ENCODE measurements at places on chromosomes 12 and 14.
A peak's percentile ranks its signal among the peaks of the same experiment; 100 is the strongest.

DNA sequence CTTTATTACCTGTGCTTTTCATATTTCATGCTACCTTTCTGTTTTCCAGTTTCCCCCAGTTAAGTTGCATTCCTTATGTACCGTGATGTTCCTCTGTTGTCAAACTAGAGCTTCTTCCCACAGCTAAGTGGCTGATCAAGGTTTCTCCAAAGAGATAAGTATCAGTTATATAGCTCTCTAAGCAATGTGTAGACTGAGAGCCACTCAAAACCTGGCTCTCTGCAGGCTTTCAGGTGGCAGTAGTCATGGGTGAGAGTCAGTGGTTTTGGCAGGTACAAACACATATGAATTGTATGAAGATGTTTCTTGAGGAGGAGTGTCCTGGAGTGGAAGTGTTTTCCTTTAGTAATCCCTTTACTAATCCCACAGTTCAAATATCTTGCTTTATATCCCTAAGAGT is 28.4 kb downstream of the TXNRD1 start:
- no peaks in the 10 kb centered on the region for H3K4me1 ChIP-seq
- H3K4me3 ChIP-seq = no peak overlapping the region
- no peak for DNase-seq

GRCh38 chr12:70645494-70646317 is 8.5 kb upstream of the PTPRB start:
- H3K27ac ChIP-seq = peak overlapping the region; percentile 55
- H3K4me3 ChIP-seq = peak overlapping the region; percentile 55
- peaks cover 3% of the 10 kb centered on the region for H3K4me1 ChIP-seq
- no peaks in the 10 kb centered on the region for H3K36me3 ChIP-seq
- peaks cover 19% of the 10 kb centered on the region for H3K27me3 ChIP-seq

DNA sequence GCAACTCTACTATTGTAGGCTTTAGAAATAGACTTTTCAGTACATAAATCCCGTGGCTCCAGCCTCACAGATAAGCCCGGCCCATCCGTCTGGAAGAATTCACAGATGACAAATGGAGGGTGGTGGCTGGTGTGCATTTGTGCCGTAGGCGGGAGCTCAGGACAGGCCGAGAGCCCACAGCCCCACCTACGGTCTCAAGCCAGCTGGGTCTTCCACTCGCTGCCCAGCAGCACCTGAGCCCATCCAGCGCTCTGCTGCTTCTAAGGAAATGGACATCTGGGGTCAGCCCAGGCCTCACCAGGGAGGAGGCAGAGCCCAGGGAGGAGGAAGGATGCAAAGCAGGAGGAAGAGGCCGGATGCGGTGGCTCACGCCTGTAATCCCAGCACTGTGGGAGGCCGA is 72.8 kb downstream of the KIF26A start:
- peak overlapping the region; percentile 34 for H3K27ac ChIP-seq
- peaks cover 6% of the 10 kb centered on the region for H3K27me3 ChIP-seq
- H3K4me3 ChIP-seq = no peak overlapping the region
- DNase-seq = no peak
- H3K4me1 ChIP-seq = peaks cover 5% of the 10 kb centered on the region

- no peaks in the 10 kb centered on the region for H3K36me3 ChIP-seq
- H3K27ac ChIP-seq = no peak overlapping the region
- no peak for DNase-seq
- no peak overlapping the region for H3K4me3 ChIP-seq
- peaks cover 17% of the 10 kb centered on the region for H3K27me3 ChIP-seq
These were observed 63.8 kb upstream of the PLEKHG7 start for GRCh38 chr12:92639017-92639416.

DNA sequence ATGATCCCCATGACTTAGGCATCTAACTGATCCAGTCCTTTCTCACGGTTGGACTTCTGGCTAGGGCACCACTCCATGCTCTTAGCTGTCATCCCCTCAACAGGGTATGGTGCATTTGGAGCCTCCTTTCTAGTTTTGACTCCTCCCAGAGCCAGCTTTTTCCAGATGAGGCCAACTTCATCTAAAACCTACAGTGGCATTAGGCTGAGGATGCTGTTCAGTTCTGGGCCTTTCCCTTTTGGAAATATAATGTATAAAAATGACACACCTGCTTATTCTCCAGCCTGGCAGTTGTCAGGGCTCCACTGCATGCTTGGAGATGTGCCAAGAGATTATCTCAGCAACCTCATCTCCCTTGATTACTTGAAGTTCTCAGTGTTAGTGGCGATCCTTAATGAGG is 239.7 kb downstream of the EMP1 start:
- no peak overlapping the region for H3K4me3 ChIP-seq
- H3K27ac ChIP-seq = no peak overlapping the region
- H3K36me3 ChIP-seq = peaks cover 3% of the 10 kb centered on the region
- no peaks in the 10 kb centered on the region for H3K4me1 ChIP-seq

- H3K27ac ChIP-seq = no peak overlapping the region
- peaks cover 60% of the 10 kb centered on the region for H3K27me3 ChIP-seq
- no peak for DNase-seq
- H3K36me3 ChIP-seq = no peaks in the 10 kb centered on the region
- H3K4me3 ChIP-seq = no peak overlapping the region
These were observed 3.5 kb downstream of the TMEM132D start for GRCh38 chr12:129900306-129900705.

GRCh38 chr14:54040846-54041245 is 84.2 kb upstream of the BMP4 start:
- no peak for DNase-seq
- H3K4me3 ChIP-seq = no peak overlapping the region
- no peak overlapping the region for H3K27ac ChIP-seq
- H3K27me3 ChIP-seq = no peaks in the 10 kb centered on the region

DNA sequence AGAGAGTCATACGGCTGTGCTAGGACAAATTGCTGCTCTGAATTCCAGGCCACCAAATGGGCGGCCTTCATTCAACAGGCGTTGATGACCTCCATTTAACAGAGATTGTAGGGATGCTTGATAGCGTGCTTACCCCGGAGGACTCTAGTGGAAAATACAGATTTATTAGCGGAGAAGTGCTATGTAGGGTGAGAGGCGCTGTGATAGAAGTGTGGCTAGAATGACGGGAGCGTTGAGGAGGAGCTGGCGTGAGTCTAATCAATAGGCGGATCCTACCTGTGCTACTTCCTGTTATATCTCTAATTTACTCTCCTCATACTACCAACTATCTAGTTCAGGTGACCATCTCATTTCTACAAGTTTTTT is 668 bp downstream of the MRPS35 start:
- H3K4me1 ChIP-seq = peaks cover 12% of the 10 kb centered on the region
- H3K27ac ChIP-seq = peak overlapping the region; percentile 93
- DNase-seq = no peak
- peaks cover 7% of the 10 kb centered on the region for H3K27me3 ChIP-seq
- H3K36me3 ChIP-seq = peaks cover 33% of the 10 kb centered on the region
- H3K4me3 ChIP-seq = peak overlapping the region; percentile 96

- H3K27me3 ChIP-seq = peaks cover 36% of the 10 kb centered on the region
- H3K27ac ChIP-seq = no peak overlapping the region
- no peaks in the 10 kb centered on the region for H3K36me3 ChIP-seq
- no peaks in the 10 kb centered on the region for H3K4me1 ChIP-seq
- no peak for DNase-seq
- H3K4me3 ChIP-seq = no peak overlapping the region
These were observed 20.7 kb downstream of the AHNAK2 start for GRCh38 chr14:104957146-104958113.

DNA sequence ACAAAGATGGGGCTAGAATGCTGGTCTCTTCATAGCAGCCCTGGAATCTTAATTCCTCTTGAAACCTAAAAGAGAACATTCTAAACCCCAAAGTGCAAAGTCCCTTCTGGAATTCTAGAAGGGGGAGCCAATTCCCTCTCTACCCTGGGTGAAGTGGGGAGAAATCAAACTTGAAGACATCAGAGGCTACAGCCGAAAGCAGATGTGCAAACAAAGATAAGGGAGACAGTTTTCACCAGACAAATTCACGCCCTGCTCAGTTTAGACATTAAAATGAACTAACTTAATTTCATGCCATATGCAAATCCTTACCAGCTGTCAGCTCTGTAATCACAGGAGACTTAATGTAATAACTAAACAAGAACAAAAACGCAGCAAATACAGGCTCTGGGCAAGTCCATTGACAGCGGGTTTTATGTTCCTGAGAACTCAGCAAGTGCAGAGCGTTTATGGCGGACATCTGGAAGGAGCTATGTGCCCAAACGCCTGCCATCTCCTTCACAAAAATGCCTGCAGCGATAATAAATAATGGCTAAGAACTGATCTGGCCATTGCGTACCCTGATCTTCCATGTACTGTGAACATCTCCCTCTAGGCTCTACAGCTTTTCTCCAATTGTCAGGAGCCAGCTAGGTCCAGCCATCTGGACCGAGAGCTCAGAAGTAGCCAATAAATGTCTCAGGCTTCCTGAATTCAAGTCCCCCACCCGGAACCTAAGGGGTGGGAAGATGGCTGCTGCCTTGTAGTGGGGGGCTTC is 19.1 kb upstream of the FICD start:
- no peak for DNase-seq
- no peaks in the 10 kb centered on the region for H3K4me1 ChIP-seq
- no peaks in the 10 kb centered on the region for H3K36me3 ChIP-seq
- peaks cover 49% of the 10 kb centered on the region for H3K27me3 ChIP-seq
- H3K27ac ChIP-seq = no peak overlapping the region

GRCh38 chr12:124778411-124778810 is 85.3 kb downstream of the SCARB1 start:
- peaks cover 7% of the 10 kb centered on the region for H3K4me1 ChIP-seq
- peaks cover 3% of the 10 kb centered on the region for H3K36me3 ChIP-seq
- H3K27me3 ChIP-seq = peaks cover 3% of the 10 kb centered on the region
- H3K27ac ChIP-seq = no peak overlapping the region

- H3K36me3 ChIP-seq = no peaks in the 10 kb centered on the region
- H3K27ac ChIP-seq = no peak overlapping the region
- H3K4me3 ChIP-seq = no peak overlapping the region
- peaks cover 17% of the 10 kb centered on the region for H3K27me3 ChIP-seq
- H3K4me1 ChIP-seq = no peaks in the 10 kb centered on the region
These were observed 32.3 kb downstream of the PTHLH start for GRCh38 chr12:27940245-27940644.

DNA sequence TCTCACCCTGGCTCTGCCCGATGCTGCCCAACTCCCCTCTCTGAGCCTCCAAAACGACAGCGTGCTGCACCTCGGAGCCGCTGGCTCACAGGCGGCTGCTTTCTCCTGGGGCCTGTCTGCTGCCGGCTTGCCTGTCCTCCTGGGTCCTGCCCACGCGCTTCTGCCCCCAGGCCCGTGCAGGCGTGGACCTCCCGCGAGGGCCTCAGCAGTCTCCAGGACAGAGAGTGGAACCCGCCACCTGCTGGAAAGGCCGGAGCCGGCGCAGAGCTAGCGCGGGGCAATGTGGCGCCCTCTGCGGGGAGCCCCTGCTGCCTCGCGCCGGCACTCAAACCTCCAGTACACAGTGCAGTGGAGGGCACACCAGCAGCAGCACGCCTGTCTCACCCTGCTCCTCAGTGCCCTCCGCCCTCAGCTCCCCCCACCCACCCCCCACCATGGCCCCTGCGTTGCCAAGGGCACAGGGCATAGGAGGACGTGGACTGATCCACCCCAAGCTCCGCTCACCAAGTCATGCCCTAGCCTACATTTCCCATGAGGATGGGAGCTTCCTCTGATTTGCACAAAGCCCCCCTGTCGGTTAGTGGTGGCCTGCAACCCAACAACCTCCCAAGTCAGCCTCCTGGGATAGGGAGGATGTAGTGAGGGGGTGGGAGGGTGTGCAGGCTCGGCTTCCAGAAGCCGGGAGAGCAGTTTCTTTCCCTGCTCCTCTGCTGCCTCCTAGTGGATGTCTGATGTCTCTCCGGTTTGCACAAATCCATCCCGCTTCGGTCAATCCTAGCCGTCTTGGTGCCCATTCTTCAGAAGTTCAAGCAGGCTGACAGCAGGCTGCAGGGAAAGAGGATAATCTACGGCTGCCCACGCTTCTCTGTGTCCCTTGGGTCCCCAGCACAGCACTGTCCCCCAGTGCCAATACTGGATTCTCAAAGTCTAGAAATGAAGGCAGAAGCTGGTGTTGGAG is 25.2 kb downstream of the KRT8 start:
- H3K36me3 ChIP-seq = no peaks in the 10 kb centered on the region
- DNase-seq = peak; percentile 85
- peak overlapping the region; percentile 84 for H3K4me3 ChIP-seq

GRCh38 chr14:76541594-76542219 is 165.8 kb downstream of the ESRRB start:
- H3K27ac ChIP-seq = peak overlapping the region; percentile 19
- no peaks in the 10 kb centered on the region for H3K36me3 ChIP-seq
- H3K4me1 ChIP-seq = peaks cover 36% of the 10 kb centered on the region
- H3K4me3 ChIP-seq = peak overlapping the region; percentile 70
- H3K27me3 ChIP-seq = peaks cover 23% of the 10 kb centered on the region

- H3K4me3 ChIP-seq = no peak overlapping the region
- H3K4me1 ChIP-seq = no peaks in the 10 kb centered on the region
- no peak for DNase-seq
- no peak overlapping the region for H3K27ac ChIP-seq
- H3K36me3 ChIP-seq = peaks cover 12% of the 10 kb centered on the region
- H3K27me3 ChIP-seq = no peaks in the 10 kb centered on the region
These were observed 213.6 kb downstream of the ERC1 start for GRCh38 chr12:1204581-1205121.

DNA sequence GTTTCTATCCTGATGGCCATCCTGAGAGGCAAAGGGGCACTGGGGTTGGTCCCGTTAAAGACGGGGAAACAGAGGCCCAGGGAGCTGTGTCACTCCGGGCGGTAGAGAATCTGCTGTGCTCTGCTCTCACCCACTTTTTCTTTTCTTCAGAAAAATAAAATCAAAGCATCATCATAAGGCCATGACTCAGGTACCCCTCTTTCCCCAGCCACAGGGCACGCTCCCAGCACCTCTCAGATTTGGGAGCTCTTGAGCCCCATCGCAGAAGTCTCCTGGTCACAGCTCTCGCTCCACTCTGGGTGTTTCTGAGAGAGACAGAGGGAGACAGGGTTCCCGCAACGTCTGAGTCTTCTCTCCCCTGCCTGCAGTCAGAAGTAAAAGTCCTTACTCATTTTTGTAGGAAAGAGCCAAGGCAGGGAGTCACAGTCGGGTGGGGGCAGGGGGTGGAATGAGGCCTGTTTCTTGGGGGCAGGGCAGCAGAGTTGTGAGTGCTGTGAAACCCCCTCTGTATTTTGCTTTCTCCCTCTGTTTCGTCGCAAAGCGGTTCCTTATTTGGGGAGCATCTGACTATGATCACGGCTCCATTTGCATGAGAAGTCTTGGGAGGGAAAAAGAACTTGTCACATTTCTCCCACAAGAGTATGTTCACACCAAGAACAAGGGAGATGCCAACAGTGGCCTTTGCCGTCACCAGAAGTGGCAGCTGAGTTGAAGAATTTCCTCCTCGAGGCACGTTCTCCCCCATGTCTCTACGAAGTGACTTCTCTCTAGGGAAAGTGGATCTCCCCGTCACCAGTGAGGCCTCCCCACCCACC is 139.0 kb downstream of the BCL11B start:
- DNase-seq = no peak
- peak overlapping the region; percentile 32 for H3K27ac ChIP-seq
- peaks cover 32% of the 10 kb centered on the region for H3K4me1 ChIP-seq
- H3K36me3 ChIP-seq = no peaks in the 10 kb centered on the region
- H3K4me3 ChIP-seq = peak overlapping the region; percentile 33

DNA sequence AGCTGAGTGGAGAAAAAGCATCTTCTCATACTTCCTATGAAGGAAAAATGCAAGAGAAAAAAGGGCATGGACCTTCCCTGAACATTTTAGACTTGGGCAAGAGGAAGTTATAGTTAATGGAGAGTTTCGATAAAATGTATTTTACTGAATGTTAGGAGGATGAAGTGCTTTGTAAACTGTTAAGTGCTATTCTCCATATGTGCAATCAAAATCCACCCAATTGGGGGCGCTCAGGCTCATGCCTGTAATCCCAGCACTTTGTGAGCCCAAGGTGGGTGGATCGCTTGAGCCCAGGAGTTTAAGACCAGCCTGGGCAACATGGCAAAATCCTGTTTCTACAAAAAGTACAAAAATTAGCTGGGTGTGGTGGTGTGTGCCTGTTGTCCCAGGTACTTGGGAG is 1.9 kb upstream of the CNPY2 start:
- peaks cover 5% of the 10 kb centered on the region for H3K4me1 ChIP-seq
- no peak overlapping the region for H3K4me3 ChIP-seq
- DNase-seq = no peak
- H3K27ac ChIP-seq = peak overlapping the region; percentile 57
- peaks cover 11% of the 10 kb centered on the region for H3K36me3 ChIP-seq
